ENCODE measurements at places on chromosomes 12 and 14.

GRCh38 chr14:77459072-77459723 is 1.3 kb downstream of the AHSA1 start:
- peak; percentile 60 for DNase-seq

DNA sequence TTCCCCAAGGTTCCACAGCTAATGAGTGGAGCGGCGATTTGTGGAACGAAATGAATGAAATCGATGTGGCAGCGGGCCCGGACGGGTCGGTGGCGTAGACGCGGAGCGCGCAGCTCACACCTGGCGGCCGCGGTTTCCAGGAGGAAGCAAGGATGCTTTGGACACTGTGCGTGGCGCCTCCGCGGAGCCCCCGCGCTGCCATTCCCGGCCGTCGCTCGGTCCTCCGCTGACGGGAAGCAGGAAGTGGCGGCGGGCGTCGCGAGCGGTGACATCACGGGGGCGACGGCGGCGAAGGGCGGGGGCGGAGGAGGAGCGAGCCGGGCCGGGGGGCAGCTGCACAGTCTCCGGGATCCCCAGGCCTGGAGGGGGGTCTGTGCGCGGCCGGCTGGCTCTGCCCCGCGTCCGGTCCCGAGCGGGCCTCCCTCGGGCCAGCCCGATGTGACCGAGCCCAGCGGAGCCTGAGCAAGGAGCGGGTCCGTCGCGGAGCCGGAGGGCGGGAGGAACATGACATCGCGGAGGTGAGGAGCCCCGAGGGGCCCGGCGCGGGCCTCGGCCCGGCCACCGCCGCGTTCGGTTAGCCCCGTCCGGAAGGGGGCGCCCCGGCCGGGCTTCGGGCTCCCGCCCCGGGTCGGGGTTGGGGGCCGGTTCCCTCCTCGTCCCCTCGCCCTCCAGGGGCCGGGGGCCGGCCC is at the start of gene PTPN11:
Gene PTPN11 (plus strand): TSS at position 340 of the 689 bp plus-strand sequence. CDS start 165 bp downstream, at position 505.
- no peak for DNase-seq

DNA sequence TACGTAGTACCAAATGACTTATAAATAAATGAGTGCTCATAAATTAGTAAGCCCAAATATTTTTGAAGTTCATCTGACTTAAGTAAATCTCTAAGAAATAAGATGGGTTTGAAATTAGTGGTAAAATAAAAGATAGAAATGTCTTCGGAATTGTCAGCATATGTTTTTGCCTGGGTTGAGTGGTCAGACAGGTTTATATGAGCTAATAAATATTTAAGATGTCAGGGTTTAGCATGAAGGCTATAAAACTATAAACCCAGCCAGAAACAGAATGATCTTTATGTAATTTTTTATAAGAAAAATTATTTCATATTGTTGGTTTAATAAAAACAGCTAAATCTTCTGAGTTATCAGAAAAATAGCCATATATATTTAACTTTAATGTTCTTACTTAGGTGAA is 37.3 kb downstream of the JAG2 start:
- no peak for DNase-seq

DNA sequence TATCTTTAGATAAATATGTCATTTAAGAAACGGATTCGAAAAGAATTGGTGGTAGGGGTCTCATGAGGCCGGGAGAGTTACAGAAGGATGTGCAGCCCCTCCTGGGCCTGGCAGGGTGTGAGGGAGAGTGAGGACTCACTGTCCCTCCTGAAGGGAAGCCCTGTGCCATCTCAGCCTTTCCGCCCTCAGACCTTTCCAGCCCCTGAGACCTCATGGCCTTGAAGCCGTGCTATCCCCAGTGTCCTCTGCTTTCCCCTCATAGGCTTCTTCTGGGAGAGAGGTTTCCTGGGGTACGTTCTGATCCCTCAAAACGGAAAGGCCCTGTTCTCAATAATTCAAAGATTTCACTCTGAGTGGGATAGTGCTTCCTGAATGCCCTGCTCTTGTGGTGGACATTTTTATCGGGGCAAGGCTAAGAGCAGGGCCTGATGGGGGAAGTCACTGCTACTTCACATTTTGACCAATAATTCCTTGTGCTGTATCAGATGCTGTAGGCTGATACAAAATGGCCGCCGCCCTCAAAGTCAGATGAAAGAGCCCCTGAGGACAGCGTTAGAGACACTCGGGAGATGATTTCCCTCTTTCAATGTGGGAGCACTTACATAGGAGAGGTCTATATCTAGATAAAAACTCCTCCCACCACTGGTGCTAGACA is 1.3 kb downstream of the CD4 start:
- no peak for DNase-seq

- DNase-seq: no peak
These were observed 46.4 kb downstream of the CRADD start for GRCh38 chr12:93723568-93723930.

DNA sequence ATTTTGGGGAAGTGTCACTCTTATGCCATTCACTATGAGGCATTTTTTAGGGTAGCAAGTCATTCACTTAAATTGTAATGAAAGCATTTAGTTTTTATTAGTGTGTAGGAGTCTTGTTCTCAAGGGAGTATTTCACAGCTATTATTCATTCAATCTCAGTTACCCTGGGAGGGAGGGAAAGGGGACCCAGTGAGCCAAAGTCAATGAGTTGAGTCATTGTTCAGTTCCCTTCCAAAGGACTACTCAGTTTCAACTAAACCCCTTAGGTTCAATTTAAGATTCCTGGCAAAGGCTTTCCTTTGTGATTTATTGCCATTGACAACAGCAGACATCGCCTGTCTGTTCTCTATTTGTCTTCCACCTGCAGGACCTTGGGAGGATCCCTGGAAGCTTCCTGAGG is 29.3 kb upstream of the RASSF8 start:
- DNase-seq: no peak

- peak; percentile 7 for DNase-seq
These were observed 76.6 kb downstream of the ZNF664 start for GRCh38 chr12:124049451-124050094.

- DNase-seq: peak; percentile 95
These were observed 31.0 kb downstream of the SIX1 start for GRCh38 chr14:60618241-60618640.

DNA sequence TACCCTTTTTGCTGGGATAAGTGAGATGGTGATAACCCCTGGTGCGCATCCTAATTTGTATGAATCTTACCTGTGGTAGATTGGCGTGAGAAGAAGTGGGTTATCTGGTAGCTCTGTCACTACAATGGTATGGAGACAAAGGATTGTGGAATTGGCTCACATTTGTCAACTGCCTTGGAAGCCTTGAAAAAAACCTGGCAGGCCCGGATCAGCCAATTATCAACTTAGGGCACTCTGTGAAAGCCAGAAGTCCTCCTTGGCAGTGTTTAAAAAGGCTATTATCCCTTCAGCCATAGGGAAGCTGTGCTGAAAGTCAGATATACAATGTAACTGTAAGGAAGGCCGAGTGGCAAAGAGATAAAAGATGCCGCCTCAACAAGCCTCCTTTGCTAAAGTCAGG is 56.5 kb downstream of the WASHC3 start:
- no peak for DNase-seq

DNA sequence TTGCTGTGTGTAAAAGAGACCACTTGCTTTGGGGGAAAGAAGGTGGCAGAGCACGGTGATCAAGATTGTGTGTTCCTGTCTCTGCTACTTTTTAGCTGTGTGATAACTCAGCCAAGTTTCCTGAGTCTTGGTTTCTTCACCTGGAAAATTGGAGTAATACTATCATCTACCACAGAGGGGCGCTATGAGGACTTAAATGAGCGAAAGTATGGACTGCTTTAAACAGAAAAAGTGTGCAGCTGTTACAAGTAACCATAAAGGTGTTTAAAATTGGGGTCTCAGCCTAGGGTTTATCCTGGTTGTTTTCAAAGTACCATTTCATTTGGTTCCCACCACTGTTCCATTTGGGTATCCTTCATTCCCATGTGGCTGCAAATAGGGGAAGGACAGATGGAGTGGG is 65.9 kb upstream of the WSCD2 start:
- DNase-seq: no peak

DNA sequence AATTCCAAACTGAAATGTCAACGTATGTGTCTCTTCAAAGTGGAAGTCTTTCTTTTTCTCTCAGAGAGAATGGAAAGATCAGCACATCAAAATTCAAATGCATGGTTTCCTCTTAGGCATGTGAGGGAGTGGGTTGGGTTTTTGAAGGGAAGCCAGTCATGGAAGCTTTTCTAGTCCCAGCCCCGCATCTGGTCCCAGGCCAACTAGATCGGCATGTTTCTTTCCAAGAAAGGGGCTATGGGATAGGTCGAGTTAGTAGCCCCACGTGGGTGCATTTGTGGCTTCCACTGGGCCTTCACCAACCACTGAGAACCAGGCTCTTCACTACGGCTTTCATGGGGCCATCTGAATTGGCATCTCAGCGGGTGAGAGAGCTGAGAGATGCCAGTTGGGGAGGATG is 6.6 kb downstream of the C1S start:
- no peak for DNase-seq

GRCh38 chr12:62846491-62846890 is 88.5 kb downstream of the PPM1H start:
- DNase-seq: no peak

GRCh38 chr12:69660164-69660863 is 38.8 kb downstream of the BEST3 start:
- DNase-seq: no peak

GRCh38 chr14:105889666-105890473 is 363.5 kb downstream of the TMEM121 start:
- no peak for DNase-seq

- DNase-seq: peak; percentile 74
These were observed 133.1 kb downstream of the DAAM1 start for GRCh38 chr14:59321626-59321949.

Data from LNCaP clone FGC (cell line).